ENCODE measurements at places on chromosomes 13 and 19. TPM values are rescaled to one million over a fixed set of nuclear protein-coding genes. Genes with fewer than 3 reads are reported as not detected.

The MAST1 gene
- total RNA-seq: 5.8 TPM

The SHANK1 gene
- total RNA-seq: 11.9 TPM

The OR7E24 gene
- not detected for total RNA-seq

The C19orf18 gene
- total RNA-seq: 3.3 TPM

The C19orf38 gene
- 2.3 TPM for total RNA-seq

The IFNL1 gene
- not detected for total RNA-seq

The NTF4 gene
- total RNA-seq: 48.5 TPM

The PSG7 gene
- not detected for total RNA-seq

The KLK15 gene
- not detected for total RNA-seq

The ZNF724 gene
- total RNA-seq: 11.7 TPM

The DACT3 gene
- 48.4 TPM for total RNA-seq

The HNRNPM gene
- 252 TPM for total RNA-seq

The JUNB gene
- total RNA-seq: 160 TPM

The NANOS3 gene
- 4.9 TPM for total RNA-seq

The ATP8A2 gene
- 35.8 TPM for total RNA-seq

The RASIP1 gene
- 2.1 TPM for total RNA-seq

The RNF113B gene
- not detected for total RNA-seq

The PSG11 gene
- not detected for total RNA-seq
